ENCODE measurements at places on chromosomes 6 and 20.

- DNase-seq: peak; percentile 5
Measured at GRCh38 chr6:98769546-98769945, 64.8 kb upstream of the POU3F2 start.

DNA sequence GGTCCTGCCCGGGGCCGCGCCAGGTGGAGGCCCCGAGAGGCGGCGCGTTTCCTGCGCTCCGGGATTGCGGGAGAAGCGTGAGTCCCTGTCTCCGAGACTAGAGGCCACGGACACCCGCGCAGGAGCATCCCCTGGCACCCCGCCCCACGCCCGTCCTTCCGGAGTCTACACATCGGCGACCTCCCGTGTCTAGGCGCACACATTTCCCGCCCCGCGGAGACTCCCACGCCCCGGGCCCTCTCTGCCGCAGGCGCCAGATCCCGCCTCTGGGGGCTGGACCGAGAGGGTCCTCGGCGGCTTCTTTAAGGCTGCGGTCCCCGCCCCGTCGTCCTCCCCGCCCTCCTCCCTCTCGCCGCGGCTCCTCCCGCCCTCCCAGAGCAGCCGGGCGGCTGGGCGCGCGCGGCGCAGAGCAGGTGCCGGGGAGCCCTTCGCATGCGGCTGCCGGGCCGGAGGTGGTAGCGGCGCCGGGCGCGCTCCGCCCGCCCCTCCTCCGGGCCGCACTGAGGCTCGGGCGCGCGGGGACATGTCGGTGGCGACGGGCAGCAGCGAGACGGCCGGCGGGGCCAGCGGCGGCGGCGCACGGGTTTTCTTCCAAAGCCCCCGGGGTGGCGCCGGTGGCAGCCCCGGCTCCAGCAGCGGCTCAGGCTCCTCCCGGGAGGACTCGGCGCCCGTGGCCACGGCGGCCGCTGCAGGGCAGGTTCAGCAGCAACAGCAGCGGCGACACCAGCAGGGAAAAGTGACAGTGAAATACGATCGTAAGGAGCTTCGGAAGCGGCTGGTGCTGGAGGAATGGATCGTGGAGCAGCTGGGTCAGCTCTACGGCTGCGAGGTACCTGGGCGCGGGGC is at the start of gene PPP1R14C:
Gene PPP1R14C (plus strand): TSS at position 375 of the 846 bp plus-strand sequence. CDS start 149 bp downstream, at position 524.
- peak; percentile 85 for DNase-seq

- DNase-seq: no peak
Measured at GRCh38 chr20:21177767-21178166, 51.9 kb downstream of the KIZ start.

DNA sequence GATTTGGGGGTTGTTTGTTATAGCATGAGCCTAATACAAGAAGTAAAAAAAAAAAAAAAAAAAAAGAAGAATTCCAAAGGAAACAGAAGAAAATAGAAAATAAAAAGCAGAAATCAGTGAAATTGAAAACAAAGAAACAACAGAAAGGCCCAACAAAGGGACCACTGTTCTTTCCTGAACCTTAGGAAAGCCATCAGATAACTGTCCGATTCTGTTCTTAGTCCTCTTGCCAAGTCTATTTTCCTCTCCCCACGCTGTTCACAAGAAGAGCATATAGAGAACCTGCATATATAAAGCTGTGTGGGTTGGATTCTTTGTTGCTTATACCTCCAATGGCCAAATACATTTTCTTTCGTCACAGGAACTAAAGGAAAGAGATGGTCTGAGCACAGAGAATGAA is 38.0 kb upstream of the IPCEF1 start:
- DNase-seq: peak; percentile 54

DNA sequence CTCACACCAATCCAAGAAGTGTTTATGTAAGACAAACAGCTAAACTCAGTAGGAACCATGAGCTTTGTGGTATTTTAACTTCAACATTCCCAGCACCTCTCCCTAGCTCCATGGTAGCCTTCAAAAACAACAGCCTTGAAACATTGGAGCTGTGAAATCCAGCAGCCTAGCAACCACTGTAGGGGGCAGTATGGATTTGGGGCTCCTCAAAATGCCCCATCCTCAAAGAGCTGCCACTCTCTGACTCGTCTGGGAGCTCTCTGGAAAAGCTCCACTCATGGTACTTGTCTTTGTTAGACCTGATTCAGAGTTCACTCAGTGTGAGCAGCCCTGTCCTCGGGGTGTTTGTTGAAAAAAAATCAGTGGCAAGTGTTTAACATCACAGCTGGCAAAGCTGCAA is 82.9 kb downstream of the KIF6 start:
- DNase-seq: no peak

GRCh38 chr6:67736161-67736560 is 898.9 kb upstream of the ADGRB3 start:
- no peak for DNase-seq

GRCh38 chr6:78781001-78781400 is 86.3 kb upstream of the IRAK1BP1 start:
- DNase-seq: no peak

GRCh38 chr20:56808732-56809131 is 179.6 kb downstream of the TFAP2C start:
- no peak for DNase-seq

GRCh38 chr6:159582736-159583135 is 110.3 kb downstream of the SOD2 start:
- DNase-seq: no peak

DNA sequence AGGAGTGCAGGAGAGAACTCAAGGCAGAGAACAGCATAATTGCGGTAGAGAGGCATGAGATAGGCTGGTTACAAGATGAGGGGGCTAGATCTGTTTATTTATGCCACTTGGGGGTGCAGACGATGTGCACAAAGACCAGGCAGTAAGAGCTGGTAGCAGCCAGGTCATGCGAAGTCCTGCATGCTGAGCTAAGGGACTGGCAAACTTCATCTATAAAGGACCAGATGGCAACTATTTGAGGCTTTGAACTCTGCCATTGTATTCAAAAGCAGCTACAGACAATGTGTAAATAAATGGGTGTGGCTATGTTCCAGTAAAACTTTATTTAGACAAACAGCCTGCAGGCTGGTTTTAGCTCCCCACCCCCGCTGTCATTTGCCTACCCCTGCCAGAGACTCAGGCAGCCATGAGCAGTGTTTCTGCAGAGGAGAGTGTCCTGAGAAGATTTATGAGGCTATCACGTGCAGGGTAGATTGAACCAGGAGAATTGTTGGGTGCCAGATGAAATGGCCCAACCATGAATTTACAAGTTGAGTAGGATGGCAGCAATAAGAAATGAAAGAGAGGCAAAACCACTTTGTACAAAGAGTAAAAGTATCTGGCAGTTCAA is 253.4 kb upstream of the MOCS1 start:
- DNase-seq: no peak

DNA sequence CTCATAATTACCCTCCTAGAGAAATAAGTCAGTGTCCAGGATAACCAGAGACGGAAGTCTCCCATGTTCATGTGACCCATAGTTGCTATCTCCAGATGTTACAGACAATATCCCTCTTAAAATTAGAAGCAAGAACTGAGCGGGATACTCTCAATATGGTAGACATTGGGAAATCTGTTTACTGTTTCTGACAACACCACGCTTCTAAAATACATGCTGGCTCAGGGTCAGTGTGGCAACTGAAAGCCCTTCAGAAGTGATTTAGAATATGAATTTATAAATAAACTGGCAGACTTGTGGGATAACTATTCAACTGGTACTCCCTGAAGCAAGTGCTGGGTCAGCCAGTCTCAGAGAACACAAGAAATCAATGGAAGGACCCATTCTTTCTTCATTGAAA is 108.6 kb downstream of the TASP1 start:
- DNase-seq: no peak

DNA sequence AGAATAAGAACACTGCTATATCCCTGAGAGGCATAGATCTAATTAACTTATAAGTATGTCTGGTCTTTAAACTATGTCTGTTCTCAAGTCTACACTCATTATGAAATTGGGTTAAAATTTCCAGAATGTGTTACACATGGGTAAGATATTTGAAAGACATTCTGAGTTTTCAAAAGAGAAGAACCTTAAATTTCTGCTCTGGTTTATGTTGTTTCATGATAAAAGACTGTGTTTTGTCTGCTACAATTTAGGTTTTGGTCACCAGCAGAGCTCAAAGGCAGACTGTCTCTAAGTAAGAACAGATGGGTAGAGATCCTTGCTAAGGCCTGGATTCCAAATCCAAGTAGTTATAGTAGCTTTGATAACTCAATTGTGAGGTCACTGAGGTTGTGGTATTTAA is 6.0 kb downstream of the STMND1 start:
- DNase-seq: no peak

- DNase-seq: no peak
Measured at GRCh38 chr6:20313960-20314530, 87.6 kb upstream of the E2F3 start.

DNA sequence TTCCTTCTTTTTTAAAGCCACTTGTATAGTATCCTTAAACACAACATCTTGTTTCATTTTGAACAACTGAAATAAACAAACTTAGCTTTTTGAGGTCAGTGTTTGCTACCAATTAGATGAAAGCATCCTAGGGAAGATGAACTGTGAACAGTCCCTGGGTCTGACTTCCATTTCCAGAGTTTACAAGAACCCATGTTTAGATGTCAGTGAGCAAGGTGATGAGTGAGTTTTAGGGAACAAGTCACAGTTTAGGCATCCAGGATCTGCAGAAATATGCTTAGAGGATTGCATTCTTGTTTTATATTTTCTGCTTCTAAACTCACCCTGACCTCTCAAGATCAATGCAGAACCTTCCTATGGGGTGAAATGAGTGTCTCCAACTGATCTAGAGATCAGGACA is 3.0 kb downstream of the ZC2HC1B start:
- no peak for DNase-seq

DNA sequence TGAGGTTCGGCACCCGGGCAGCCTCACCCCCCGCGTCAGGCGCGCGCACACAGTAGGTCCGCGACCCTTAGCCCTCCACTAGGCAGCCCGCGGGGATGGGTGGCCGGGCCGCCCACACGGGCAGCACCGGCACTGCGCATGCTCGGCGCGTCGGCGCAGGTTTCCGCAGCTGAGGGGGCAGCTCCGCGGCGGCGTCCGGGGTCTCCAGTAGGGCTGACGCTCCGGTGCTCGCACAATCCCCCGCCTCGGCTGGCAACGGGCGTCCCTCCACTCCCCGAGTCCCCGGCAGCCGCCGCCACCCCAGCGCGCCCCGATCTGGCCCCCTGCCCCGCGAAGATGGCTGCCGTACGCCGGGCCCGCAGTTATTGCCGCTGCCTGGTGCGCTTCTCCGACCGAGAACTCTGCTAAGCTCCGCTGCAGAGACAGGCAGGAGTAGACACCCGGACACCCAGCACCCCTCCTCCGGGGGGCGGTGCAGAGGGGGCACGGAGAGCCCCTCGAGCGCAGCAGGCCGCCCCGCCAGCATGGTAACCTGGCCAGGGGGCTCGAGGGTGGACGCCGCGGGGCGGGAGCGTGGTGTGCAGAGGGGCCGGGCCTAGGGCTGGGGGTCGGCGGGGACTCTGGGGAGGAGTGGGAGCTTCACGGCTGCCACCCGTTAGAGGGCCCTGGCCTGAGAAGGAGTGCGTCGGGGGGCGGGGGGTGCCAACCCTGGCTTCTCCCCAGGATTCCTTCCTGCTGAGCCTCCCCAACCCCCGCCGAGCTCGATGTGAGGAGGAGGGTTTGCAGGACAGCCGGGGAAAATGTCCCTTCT is at the start of gene FBXO9:
Gene FBXO9 (plus strand): TSS at position 139 of the 811 bp plus-strand sequence. CDS start 386 bp downstream, at position 525.
- DNase-seq: peak; percentile 84

DNA sequence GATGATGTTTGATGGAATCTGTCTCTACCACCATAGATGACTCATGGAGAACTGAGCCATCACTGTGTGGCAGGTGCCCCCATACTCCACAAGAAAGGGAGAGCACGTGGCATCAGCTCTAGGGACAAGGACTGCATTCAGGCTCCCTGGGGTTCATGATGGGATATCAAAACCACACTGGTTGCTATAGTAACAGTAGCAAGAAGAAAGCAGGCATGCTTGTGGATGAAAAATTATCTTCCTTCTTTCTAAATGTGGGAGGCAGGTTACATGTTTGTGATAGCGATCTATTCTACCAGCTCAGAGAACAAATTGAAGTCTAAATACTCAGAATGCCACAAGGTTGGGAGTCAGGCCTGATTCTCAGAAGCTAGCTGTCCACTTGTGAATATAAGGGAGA is 224.2 kb downstream of the ARHGAP18 start:
- DNase-seq: no peak

DNA sequence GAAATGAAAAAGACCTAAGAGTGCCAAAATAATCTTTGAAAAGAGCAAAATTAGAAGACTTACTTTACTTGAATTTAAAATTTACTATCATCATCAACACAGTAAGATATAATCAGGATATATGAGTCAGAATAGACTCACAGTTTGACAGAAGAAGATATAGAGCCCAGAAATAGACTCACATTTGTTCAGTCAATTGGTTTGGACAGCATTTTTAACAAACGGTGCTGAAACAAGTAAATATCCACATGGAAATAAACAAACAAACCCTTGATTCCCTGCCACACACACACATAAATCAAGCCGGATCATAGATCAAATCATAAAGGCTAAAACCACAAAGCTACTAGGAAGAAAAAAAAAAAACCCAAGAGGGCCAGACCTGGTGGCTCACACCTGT is 291.1 kb downstream of the ADGRG6 start:
- no peak for DNase-seq

GRCh38 chr6:125154118-125154760 is 666 bp downstream of the TPD52L1 start:
- peak; percentile 46 for DNase-seq

DNA sequence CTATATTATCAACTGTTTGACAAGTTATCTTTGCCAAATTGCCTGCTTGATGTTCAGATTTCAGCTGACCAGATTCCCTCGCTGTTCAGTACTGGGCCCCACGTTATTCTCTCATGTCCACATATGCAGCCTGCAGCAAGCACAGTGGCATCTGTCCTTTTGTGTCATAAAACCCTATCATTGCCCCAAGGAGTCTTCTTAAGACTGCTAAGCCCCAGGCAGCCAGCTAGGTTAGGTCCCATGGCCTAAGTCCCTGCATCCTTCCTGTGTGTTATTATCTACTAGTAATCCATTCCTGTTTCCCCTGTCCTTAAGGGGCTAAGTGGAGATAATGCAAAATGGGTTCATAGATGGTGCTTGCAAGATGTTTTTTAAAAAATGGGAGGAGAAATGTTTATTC is 7.2 kb downstream of the KDM1B start:
- DNase-seq: no peak

GRCh38 chr6:40588480-40588879 is 1.3 kb upstream of the LRFN2 start:
- no peak for DNase-seq

- no peak for DNase-seq
Measured at GRCh38 chr6:144655376-144655775, 370.2 kb downstream of the UTRN start.

- DNase-seq: no peak
Measured at GRCh38 chr6:15911753-15912504, 217.0 kb upstream of the MYLIP start.

- no peak for DNase-seq
Measured at GRCh38 chr6:169972101-169972651, 220.8 kb downstream of the ERMARD start.

DNA sequence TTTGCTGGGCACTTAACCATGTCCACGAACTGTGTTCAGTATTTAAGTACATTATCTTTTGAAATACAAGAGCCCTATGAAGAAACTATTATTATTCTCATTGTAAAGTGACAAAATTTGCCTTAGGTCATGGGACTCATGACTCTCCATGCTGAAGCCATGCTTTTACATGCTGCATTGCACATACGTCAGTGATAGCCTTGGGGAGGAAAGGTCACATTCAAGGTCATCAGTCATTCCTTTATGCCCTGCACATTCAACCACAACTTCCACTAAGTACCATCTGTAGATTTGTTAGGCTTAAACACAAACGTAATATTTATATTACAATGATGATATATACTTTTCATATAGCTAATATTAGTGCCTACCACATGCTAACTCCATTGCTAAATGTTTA is 292.7 kb downstream of the TBC1D7 start:
- no peak for DNase-seq

All from cardiac muscle cell (in vitro differentiated cells and primary cell).